NT2/D1 (cell line): ENCODE measurements at places on chromosomes 4 and X.

- no peak for DNase-seq
Measured at GRCh38 chrX:32293962-32294700, 917.2 kb downstream of the DMD start.

GRCh38 chr4:179989975-179990374 is 2253.2 kb upstream of the TENM3 start:
- no peak for DNase-seq

DNA sequence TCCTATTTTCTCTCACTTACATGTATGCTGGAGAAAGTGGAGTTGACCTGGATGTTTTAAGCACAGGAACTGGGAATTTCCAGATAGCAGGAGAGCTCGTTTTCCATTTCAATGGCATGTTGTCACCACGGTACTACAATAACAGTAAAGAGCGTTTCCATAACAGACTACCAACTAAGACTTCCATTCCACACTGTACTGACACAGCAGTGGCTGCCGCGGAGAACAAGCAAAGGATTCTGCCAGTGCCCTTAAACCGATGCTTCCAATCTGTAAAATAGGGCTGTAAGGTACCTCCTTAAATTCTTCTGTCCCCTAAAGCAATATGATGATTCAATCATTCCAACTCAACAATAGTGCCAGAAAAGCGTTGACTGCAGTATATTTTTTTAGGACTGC is 143.9 kb downstream of the KLHL13 start:
- DNase-seq = peak; percentile 46

DNA sequence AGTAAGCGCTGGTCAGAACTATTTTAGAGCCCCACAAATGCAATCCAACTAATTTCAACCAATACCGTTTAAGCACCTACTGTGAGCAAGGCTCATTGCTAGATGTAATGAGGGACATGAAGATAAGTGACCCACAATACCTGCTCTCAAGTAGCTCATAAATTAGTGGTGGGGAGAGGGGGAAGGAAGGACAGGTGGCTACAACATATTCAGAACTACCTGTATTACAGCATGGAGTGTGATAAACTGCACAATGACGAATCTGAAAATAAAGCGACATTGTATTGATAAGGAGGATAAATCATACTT is 311.6 kb upstream of the DIAPH2 start:
- DNase-seq = no peak

- DNase-seq = no peak
Measured at GRCh38 chr4:146033149-146033548, 94.5 kb upstream of the ZNF827 start.

GRCh38 chr4:151784706-151785105 is 23.9 kb upstream of the GATB start:
- DNase-seq = no peak

DNA sequence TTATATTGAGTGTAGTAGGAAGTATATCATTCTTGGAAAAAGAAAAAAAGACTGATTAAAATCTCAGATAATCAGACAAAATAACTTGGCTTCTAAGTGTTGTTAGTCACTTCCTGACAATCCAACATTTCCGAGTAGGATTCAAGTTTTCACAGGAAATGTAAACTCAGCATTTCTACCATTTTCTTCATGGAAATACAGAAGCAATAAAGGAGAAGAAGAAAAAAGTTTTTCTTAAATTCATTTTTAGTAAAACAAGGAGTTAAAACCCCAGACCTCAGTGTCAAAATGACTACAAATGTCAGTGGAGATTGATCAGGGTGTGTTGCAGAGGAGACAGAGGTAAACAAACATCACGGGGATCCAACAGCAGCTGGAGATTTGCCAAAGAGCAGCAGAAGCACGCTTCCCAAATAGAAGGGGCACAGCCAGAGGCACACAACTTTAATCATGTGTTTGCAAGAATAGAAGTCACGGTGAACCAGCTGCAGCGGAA is 129.3 kb upstream of the FAM9B start:
- DNase-seq = no peak

DNA sequence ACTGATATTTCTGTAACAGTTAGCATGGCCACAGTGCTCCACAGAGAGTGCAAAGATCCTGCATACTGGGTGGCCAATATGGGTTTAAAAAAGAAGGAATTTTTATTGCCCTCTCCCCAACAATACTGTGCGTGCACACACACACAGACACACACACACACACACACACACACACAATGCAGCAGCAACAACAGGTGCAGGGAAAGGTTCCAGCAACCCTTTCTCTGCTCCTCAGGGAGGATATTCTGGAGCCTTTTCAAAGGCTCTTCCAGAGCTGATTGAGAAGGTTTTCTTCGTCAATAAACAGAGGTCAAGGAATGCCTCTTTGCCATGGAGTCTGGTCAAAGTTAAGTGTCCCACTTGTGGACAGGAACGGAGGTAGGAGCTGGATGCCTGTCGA is 84.8 kb upstream of the ZFP42 start:
- no peak for DNase-seq

- no peak for DNase-seq
Measured at GRCh38 chr4:8774071-8774470, 97.6 kb downstream of the HMX1 start.

- no peak for DNase-seq
Measured at GRCh38 chr4:174214101-174214878, 69.2 kb downstream of the FBXO8 start.

- no peak for DNase-seq
Measured at GRCh38 chrX:117860517-117860916, 256.1 kb downstream of the KLHL13 start.
